ENCODE measurements at places on chromosomes 2 and 18. TPM values are rescaled to one million over a fixed set of nuclear protein-coding genes. Genes with fewer than 3 reads are reported as not detected.

CTLA4 gene
- 0.19 TPM for total RNA-seq

ZFP36L2 gene
- total RNA-seq = 51.1 TPM

RAB6D gene
- not detected for total RNA-seq

SERPINB11 gene
- not detected for total RNA-seq

CTAGE1 gene
- total RNA-seq = not detected

ZSWIM2 gene
- total RNA-seq = not detected

RESP18 gene
- not detected for total RNA-seq

FIGN gene
- 16.7 TPM for total RNA-seq

LINC00305 gene
- not detected for total RNA-seq

MAB21L4 gene
- total RNA-seq = not detected

TET3 gene
- total RNA-seq = 2.6 TPM

- no peak for DNase-seq
These were observed 235.6 kb downstream of the ALPK2 start for GRCh38 chr18:58393295-58393694.

DNA sequence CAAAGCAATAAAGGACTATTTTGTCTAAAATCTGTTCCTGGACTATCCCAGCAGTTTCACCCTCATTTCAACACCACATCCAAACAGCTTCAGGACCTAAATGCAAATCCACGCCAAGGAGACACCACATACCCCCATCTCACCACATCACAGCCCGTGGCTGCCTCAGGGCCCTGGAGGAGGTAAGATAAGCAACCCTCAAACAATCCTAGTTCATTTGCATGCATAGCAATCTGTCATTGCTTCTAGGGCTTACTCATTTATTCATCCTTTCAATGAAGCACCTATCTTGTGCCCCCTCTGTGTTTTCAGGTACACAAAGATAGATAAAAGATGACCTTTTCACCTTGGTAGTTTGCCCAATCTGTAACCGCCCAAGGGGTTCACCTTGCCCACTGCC lies 86.5 kb downstream of the VSNL1 start:
- no peak for DNase-seq

GRCh38 chr2:164737612-164738081 lies 104.0 kb downstream of the COBLL1 start:
- no peak for DNase-seq

DNA sequence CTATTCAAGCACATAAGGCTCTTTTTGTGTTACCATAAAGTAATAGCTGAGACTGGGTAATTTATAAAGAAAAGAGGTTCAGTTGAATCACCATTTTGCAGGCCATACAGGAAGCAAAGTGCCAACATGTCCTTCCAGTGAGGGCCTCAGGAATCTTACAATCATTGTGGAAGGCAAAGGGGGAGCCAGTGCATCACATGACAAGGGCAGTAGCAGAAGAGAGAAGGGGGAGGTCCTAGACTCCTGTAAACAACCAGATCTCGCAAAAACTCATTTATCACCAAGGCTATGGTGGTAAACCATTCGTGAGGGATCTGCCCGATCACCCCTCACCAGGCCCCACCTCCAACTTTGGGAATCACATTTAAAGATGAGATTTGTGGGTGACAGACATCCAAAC lies 16.7 kb downstream of the DSG4 start:
- DNase-seq = no peak

DNA sequence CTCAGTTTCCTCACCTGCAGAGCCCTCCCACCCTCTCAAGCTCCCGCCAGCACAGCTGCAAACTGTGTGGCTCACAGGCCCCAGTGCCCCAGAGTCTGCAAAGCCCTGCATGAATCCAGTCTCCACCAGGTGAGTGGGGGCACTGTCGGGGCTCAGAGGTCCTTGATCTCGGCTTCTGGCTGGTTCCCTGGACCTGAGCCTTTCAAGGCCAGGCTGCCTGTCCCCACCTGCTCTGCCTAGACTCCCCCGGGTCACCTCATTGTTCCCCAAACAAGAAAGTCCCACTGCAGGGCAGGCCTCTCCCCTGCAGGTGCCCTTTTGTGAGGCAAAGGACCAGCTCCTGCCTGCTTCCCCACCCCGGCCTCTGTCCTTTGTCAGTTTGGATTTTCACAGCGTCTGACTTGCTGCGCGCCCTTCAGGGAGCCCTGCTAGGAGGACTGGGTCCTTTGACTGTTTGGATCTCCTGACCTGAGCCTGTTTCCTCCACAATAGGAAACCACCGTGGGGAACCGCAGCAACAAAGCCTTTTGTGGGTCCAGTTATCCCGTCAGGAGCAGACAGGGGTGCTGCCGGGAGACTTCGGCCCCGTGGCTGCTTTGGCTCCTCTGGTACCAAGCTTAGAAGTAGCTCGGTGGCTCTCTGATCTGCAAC lies 200.5 kb upstream of the HDAC4 start:
- no peak for DNase-seq

DNA sequence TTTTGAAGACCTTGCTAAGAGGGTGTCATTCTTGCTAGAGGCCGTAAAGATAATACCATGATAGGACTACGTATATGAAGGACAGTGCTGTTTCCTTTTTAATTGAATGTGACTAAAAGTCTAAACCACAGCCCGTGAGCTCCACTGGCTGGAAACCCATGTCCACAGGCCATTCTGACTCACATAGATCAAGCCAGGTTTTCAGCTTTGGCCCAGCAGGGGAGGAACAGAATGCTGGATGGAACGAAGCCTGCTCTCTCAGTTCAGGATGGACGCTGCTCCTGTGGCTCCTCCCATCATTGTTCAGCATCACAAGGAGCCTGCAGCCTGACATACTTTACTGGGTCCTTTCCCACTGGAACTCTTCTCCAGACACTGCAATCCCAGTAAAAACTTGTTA lies 47.6 kb downstream of the ALPK2 start:
- DNase-seq = no peak

DNA sequence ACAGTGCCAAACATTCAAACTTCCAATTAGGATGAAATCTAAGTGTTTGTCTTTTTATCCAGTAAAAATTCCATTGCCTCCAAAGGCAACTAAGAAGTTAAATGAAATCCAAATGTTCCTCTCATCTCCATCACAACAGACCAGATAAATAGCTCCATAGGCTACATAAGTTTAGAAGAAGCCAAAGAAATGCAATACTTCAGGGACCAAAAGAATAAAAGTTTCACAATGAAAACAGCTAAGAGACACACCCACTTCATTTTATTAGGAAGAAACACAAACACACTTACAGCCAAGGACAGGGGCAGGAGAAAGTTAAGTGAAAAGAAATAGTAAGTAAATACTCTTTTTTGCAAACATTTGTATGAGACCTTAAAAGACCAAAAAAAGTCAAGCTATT lies 88.5 kb upstream of the CCDC150 start:
- DNase-seq = no peak

DNA sequence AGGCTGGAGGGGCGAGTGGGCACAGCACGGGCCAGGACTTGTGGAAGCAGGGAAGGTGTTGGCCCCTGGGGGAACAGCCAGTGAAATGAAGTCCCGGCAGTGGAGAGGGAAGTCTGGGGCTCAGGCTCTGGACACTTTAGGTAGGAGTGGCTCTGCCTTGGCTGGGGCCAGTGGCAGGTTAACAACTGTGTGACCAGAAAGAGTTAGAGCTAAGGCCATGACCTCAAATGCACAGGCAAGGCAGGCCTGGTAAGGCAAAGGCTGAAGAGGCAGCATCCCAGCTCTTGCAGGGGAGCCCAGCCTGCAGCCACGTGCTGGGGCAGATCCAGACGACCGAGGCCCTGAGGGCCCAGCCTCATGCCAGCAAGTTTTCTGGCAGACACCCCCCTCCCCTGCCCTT lies 21.5 kb downstream of the PCARE start:
- no peak for DNase-seq

DNA sequence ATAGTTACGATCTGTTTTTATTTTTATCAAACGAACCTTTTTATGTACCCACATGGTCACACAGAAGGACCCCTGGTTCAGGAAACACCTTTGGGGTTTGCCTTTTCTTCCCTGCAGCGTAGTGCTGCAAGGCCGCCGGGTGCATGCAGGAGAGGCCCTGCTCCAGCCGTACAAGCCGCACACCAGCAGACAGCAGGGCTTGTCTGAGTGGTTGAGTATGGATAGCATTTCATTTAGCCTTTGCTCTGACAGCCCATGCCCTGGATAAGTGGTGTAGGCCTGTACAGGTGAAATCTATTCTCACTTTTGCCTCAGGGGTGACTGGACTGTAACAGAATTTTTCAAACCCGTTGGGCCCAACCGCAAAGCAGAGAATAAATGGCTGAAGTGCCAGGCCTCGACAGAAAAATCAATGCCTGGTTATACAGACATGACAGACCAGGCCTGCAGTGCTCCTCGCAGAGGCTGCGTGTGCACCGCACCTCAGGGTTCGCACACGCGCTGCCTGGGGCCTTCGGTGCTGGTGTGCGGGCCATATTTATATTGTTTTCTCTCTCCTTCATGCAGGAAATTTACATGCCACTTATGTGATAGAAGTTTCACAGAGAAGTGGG lies 279.1 kb downstream of the ZNF407 start:
- DNase-seq = no peak

DNA sequence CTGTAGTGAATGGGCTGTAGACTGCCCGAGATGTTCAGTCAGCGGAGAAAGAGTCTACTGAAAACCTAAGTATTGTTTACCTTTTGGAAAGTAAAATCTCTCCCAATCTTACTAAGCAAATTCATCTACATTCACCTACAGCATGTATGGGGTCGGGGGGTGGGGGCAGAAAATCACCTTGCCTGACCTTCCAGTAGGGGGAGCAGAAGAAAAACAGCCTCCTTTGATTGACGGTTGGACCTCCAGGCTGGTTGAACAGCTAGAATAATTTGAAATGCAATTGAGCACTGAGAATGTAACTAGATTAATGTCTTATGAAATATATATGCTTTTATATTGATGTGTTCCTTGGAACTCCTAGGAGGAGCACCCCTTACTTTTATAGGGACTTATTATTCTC lies 10.0 kb downstream of the LRATD1 start:
- DNase-seq = no peak

- no peak for DNase-seq
These were observed 186.3 kb downstream of the TMEM163 start for GRCh38 chr2:134532537-134532936.

- no peak for DNase-seq
These were observed 108.5 kb upstream of the ID2 start for GRCh38 chr2:8573234-8573941.

DNA sequence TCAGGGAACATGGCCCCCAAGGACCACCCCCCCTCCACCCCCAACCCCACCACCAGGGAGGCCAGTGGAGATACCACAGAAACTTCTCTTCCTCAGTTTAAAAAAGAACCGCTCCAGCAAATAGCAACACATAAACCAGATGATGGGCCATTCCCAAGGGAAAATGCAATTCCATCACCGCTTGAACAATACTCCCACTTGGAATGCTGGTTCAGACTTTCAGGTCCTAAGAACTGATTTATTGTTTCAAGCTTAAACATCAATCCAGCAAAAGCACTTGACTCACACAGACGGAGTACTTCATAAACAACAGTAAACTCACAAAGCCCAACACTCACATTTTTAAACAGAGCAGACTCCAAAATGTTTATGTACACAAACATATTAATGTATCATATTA lies 6.9 kb downstream of the HDAC4 start:
- no peak for DNase-seq

DNA sequence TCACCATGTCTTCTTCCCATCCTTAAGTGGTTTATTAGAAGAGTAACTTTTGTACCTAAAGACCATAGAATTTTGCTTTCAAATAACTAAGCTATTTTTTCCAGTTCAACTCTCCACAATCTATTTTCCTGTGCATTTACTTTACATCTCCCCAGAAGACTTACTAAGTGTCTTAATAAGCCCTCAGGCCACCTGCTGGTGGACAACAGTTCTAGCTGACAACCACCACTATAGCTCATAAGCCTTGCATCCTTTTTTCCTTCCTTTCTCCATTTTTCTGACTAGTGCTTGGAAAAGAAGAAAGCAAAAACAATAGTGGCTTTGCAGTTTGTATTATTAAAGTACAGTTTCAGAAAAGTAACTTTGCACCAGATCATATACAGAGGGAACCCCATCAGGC lies 149.5 kb upstream of the TMEM200C start:
- DNase-seq = no peak

DNA sequence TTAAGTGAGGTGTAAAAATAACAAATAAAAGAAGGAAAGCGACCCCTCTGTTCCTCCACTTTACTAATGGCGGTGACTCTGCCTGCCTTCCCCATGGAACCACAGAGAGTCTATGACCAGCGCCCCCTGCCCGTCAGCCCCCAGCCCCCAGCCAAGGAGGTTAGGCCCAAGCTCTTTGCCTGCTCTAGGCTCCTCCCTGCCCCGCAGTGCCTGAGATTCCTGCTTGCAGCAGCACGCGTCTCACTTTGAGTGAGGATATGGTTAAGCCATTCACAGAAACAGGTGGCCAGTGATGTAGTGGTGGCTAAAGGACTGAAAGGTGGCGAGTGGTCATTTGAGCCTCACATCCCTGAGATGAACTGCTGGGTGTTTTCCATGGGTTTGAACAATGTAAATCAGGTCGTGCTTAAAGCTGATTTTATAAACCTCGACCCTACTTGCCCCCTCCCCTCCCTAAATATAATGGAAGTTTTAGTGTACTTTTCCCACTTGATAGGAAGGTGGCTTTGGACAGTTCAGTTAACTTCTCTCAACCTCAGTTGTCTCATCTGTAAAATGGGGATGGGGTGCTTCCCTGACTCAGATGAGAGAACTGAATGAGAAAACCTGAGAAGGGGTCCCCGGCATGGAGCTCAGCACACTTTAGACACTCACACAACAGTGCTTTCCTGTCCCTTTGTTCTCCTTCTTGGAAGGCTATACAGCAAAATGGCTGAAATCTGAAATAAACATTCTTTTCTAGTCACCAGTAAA lies 46.5 kb downstream of the IL1RL2 start:
- DNase-seq = no peak

GRCh38 chr2:228942856-228943255 lies 328.2 kb downstream of the PID1 start:
- DNase-seq = no peak

DNA sequence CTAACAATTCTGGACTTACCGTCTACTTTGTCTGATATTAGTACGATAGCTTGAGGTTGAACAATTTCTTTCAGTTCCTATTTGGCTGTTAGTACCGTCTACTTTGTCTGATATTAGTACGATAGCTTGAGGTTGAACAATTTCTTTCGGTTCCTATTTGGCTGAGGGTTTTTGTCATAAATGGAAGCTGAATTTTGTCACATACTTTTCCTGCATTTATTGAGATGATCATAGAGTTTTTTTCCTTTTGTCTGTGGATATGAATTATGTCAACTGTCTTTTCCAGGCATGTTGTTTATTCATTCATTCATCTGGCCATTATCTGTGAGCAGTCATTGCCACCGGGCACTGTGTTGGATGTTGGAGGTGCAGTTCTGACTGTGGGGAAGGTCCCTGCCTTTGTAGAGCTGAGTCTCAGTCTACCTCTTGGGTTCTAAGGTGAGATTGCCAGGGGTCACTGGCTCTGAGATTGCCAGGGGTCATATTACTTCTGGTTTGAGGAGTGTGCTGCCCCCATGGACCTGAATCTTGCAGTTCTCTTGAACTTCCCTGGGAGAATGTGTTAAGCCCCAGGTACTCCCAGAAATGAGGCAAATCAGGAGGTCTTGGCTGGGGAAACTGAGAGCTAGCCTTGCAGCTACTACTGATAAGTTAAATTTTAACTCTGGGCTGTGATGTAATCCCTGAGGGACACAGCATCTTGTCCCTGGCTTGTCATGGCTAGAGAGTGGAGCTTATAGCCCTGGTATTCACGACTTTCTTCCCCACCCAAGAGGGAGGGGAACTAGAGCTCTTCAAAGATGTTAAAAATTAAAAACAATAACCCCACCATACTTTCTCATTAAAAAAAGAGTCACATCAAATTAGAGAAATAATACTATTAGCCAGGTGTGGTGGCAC lies 89.1 kb upstream of the MBOAT2 start:
- no peak for DNase-seq

GRCh38 chr2:112021290-112021689 lies 33.8 kb upstream of the TMEM87B start:
- DNase-seq = no peak

GRCh38 chr2:103232865-103233264 lies 471.0 kb downstream of the TMEM182 start:
- DNase-seq = no peak

All from Right ventricle myocardium inferior (tissue), 1 donor.